ENCODE measurements at places on chromosomes 12 and 14.

GRCh38 chr14:89296281-89296745 is 120.7 kb downstream of the FOXN3 start:
- no peak for DNase-seq

- no peak for DNase-seq
Measured at GRCh38 chr14:50967790-50968189, 23.5 kb upstream of the PYGL start.

DNA sequence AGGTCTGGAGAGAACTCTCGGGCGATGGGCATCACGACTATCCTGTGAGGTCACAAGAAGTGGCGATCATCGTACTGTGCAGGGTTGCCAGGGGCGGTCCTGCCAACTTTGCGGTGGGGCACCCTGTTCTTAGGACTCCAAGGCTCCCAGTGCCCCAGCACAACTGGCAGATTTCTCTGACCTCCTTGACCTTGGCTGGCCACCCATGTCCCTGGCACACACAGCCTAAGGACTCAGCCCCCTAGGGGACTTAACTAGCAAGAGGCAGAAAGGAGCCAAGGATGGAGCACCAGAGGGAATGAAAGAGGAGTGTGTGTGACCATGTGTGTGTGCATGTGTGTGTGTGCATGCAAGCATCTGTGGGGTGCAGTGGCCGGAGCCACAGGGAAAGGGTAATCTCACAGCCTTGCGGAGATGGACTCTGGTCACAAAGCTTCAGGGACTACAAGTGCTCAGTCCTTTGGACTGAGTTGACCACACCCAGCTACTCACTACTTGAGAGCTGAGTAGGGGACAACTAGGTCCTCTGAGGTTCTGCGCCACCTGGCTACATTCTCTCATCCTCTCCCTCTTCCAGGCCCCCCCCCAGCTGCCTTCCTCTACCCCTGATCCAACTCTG is 13.7 kb downstream of the SLC48A1 start:
- DNase-seq = no peak

DNA sequence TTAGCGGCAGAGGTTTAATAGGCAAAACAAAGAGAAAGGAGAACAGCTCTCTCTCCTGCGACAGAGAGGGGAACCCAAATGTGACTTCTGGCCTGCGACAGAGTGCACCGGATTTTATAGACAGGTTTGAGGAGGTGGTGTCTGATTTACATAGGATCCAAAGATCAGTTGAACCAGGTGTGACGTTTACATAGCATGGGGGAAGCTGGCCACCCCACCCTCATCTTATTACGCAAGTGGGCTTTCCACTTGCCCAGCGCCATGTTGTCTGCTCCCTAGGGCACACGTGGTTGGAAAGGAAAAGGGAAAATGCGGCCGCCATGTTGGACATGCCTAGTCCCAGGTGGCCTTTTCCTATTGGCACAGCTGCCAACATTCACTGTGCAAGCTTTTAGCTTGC is 17.4 kb downstream of the BCL2L14 start:
- DNase-seq = no peak

DNA sequence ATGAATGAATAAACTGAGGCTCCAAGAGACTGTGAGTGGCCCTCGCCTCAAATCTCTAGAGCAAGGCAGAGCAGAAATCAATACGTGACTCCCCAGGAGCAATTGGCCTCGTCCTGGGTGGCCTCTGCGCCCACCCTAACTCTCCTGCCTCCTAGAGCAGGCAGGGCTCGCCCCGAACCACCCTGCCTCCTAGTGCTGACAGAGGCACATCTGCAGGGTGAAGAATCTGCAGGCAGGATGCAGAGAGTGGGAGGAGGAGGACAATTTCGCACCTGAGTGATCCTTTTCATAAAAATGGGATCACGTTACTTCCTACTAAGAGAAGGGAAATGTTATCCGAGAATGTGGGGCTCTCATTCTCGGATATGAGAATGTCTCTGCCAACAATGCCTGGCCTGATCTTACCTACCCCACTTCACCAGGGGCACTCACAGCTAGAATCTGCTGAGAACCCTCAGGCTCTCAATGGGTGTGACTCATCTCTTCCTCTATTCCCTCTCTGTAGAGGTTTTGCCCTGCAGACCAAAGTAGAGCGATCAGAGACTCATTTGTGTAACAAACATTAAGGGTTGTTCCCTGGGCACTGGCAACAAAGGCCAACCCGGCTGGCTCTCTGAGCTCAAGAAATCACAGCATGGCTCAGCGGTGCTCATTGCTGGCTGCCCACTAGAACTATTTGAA is 61.7 kb upstream of the BCL2L14 start:
- no peak for DNase-seq

GRCh38 chr14:100434033-100434601 is 111.0 kb downstream of the SLC25A47 start:
- DNase-seq = no peak

- no peak for DNase-seq
Measured at GRCh38 chr14:54713379-54713778, 146.5 kb downstream of the SAMD4A start.

DNA sequence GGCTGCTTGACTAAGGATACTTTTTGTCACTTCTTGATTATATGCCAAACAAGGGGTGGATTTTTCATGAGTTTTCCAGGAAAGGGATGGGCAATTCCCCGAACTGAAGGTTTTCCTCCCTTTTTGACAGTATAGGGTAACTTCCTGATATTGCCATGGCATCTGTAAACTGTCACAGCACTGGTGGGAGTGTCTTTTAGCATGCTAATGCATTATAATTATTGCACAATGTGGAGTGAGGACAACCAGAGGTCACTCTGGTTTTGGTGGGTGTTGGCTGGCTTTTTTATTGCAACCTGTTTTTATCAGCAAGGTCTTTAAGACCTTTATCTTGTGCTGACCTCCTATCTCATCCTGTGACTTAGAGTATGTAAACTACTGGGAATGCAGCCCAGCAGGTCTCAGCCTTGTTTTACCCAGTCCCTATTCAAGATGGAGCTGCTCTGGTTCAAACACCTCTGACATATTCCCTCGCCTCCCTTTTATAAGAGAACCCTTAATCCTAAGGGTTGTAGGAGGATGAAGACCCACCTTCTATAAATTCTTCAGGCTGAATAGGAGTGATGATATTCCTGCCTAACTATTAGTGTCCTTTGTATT is 471.2 kb downstream of the ATP23 start:
- DNase-seq = no peak

DNA sequence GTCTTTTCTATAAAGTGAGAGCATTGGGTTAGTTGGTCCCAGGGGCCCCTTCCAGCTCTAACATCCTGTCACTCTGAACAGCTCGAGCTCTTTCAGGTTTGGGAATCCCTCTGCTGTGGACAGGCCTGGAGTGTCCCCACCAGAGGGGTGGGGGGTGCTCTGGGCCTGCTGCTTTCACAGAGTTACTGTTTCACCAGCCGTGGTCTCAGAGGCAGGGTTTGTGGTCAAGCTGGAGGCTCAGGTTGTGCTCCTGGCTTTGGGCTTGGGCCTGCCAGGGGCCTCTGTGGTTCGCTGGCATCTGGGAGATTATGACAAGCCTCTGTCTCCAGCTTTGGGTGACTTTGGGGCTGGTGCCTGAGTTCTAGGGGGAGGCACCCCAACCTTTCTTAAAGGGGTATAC is 59.6 kb downstream of the FBXL14 start:
- no peak for DNase-seq

DNA sequence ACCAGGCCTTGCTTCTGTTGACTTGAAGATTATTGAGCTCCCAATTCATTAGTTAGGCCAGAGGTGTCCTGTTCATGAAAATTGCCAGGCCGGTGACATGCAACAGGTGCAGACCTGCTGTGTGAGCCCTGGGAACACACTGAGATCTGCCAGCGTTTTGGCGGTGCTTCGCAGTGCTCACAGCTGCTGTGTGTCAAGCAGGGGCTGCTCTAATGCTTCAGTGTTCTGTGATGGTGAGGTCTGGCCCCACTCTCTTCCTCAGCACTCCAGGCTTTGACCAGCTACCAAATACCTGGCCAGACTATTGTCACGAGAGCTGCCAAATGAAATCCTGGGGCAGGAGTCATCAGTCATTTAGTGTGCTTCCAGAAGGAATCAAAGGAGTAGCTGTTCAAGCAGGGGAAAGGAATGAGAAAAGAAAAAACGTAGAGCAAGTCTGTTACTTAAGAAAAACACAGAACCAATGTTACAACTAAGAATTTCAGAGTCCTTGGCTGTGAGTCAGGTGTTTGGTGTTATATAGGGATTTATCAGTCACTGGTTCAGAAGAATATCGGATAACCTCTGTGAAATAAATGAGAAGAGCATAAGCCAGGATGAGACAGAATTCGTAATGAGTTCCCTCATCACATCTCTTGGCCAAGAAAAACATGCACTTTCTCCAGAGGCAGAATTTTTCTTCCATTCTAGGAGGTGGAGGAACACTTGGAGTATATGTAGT is 150.8 kb downstream of the FBXL14 start:
- no peak for DNase-seq

GRCh38 chr12:132392389-132393244 is 63.2 kb upstream of the GALNT9 start:
- DNase-seq = no peak

- no peak for DNase-seq
Measured at GRCh38 chr12:58174316-58174715, 232.9 kb downstream of the ATP23 start.
